Iris pigment epithelial cell (primary cell): ENCODE measurements at places on chromosomes 4 and X.

GRCh38 chr4:41644288-41644914 lies 104.1 kb downstream of the PHOX2B start:
- DNase-seq, result peak; percentile 54

DNA sequence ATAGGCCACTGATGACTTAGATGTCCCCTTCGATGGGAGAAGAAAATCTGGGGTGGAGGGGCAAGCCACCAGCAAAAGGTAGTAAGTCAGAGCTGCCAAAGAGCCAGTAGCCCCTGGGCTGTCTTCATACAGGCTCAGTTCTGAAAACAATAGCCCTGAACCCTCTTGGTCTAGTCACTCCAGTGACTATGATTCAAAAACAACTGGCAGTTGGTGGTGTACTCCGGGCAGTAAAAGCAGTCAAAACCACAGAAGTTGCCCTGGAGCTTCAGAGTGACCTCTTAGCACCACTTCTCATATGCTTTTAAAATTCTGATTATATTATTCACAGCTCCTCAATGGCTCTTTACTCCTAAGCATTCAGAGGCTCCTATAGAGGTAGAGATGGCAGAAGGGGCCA lies 164.3 kb upstream of the MAMLD1 start:
- no peak for DNase-seq

GRCh38 chr4:4413373-4413725 lies 26.4 kb downstream of the NSG1 start:
- no peak for DNase-seq

GRCh38 chr4:24765376-24765988 lies 29.9 kb upstream of the SOD3 start:
- peak; percentile 32 for DNase-seq

GRCh38 chrX:137426695-137427425 lies 139.1 kb upstream of the ZIC3 start:
- DNase-seq, result no peak

DNA sequence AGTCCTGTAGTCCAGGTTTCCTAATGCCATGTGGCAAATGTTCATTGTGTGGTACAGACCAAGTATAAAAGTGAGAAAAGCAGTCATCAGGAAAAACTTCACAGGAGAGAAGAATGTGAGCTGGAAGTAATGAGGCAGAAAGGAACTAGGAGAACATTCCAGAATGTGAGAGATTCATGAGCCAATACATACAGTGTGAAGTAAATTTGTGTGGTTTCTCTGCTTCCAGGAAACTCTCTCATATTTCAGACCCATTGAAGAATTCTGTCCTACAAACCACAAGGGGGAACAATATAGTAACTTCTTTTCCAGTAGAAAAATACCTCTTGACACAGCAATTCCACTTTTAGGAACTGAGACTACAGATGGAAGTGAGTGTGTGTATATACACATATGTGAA lies 136.5 kb downstream of the RNF150 start:
- peak; percentile 83 for DNase-seq

DNA sequence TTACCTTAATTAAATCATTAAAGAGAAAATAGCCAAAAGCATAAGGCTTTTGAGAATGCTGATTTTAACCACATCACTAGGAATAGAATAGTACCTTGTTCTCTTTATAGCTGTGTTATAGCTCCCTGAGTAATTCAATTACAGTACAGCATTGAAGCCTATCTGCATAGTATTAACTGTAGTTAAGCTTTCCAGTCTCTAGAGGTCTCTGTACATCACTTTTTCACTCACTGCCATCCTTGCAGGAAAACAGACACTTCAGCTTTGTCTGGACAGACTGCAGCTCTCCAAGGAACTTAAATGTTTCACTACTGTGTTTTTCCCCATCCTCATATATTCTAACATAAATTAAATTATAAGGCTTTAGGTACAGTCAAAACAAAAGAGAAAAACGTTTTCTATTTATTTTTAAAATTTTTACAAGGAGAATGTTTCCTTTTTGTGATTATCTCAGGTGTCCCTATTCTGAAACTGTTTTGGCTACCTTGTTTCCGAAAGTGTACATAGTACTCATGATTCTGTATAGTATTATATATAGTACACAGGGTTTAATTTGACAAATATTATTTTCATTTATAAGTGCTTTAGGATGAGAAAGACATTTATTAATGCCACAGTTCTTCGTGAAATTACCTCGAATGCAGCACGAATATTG lies 407.9 kb downstream of the PCDH18 start:
- peak; percentile 79 for DNase-seq

- no peak for DNase-seq
These were observed 1.8 kb downstream of the TBC1D1 start for GRCh38 chr4:37892641-37893040.

DNA sequence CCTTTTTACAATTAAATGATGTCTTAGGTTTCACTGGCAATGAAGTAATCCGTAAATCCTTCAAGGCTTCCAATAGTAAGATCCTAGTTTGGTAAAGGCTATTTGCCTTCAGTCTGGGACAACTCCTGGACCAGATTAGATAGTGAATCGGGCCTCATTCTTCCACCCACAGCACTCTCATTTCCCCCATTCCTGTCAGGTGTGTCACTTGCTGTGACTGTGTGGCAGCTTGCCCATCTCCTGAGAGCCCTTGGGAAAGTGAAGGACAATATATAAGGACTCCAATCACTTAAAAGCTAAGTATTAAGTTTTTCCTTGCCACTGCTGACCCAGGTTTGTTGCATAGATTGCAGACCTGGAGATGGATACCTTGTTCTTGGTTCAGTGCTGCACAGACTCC lies 3.3 kb upstream of the GASK1B start:
- no peak for DNase-seq

- no peak for DNase-seq
These were observed 14.7 kb downstream of the RAPGEF2 start for GRCh38 chr4:159117564-159117963.

DNA sequence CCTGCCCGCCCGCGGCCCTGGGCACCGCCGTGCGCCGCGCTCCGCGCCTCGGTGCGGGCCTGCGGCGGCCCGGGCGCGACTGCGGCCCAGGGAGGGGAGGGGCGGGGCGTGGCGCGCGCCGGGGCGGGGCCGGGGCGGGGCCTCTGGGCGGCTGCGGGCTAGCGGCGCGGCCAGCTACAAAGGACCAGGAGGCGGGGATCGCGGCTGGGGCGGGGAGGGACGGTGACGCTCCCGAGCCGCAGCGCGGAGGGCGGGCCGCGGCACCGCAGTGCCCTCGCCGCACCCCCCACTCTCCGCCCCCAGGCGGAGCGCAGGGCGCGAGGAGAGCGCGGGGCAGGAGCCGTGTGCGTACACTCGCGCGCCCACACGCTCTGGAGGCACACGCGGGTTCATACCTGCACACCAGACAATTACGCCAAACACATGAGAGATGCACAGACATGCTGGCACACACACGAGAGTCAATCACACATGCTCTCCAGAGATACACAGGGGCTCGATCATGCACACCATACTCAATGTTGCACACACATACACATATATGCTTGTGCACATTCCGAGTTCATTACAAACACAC lies at the start of gene CRMP1:
TSS of gene CRMP1 (minus strand) at position 83 of the 577 bp plus-strand sequence. CDS start 117 bp downstream, outside the sequence.
- peak; percentile 10 for DNase-seq

- peak; percentile 63 for DNase-seq
These were observed at the start of gene SH3BP2 for GRCh38 chr4:2792711-2793585. SH3BP2 (plus strand) TSS chr4:2793085; CDS start chr4:2820618, 27,533 bp downstream.

DNA sequence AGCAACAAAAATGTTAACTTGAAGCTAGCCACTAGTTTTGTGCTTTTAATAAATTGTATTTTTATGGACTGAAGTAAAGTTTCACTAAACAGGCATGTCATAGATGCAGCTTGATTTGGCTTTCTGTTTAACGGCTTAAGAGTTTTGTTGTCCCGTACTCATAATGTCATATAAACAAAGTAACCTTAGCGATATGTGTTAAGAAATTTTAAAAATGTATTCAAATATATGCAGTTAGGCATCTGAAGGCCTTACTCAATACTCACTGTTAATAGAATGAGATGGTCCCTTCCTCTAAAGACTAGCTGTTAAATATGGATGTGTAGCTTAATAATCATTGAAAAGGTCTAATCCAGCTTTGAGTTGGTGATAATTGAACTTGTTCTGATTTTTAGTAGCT lies 1.0 kb upstream of the SCLT1 start:
- no peak for DNase-seq

DNA sequence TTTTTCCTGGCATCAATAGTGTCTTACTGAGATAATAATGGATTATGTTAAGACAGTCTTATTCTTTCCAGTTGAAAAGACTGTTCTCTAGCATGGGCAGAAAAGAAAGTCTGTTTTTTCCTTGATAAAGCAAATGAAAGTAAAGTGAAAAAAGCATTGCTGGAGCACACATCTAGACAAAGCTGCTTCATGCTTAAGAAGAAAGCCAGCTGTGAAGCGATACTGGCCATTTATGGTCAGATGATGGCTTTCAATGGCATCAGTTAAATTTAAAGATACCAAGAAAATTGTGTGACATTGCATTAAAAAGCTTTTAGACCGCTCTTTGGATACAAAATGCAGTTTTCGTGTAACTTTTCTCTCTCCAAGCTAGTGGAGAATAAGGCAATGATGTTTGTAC lies 242.1 kb upstream of the TRAM1L1 start:
- no peak for DNase-seq

- no peak for DNase-seq
These were observed 159.1 kb upstream of the WDR1 start for GRCh38 chr4:10275696-10276095.

DNA sequence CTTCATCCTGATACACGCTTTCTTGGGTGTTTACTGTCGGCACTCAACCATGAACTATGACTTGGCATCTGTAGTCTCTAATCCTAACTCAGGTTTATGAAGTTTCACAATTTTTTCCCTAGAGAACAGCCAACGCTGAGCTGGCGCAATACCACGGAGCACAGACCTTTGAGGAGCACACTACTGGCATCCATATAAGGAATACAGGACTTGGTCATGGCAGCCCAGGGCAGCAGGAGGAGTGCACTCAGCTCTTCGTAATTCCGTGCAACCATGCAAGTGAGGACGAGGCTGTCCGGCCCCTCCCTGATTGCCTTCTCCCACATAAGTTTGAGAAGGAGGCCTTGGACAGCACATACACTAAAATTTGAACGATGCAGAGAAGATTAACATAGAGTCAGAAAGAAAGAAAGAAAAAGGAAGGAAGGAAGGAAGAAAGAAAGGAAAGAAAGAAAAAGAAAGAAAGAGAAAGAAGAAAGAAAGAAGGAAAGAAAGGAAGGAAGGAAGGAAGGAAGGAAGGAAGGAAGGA lies 41.0 kb upstream of the PDLIM5 start:
- peak; percentile 75 for DNase-seq

GRCh38 chrX:40644821-40645358 lies 2.5 kb downstream of the CXorf38 start:
- peak; percentile 83 for DNase-seq

- no peak for DNase-seq
These were observed 49.2 kb upstream of the ELOVL6 start for GRCh38 chr4:110247591-110247990.
